Substantia nigra (tissue), 51 donors: ENCODE measurements at places on chromosomes 1 and 21.

DNA sequence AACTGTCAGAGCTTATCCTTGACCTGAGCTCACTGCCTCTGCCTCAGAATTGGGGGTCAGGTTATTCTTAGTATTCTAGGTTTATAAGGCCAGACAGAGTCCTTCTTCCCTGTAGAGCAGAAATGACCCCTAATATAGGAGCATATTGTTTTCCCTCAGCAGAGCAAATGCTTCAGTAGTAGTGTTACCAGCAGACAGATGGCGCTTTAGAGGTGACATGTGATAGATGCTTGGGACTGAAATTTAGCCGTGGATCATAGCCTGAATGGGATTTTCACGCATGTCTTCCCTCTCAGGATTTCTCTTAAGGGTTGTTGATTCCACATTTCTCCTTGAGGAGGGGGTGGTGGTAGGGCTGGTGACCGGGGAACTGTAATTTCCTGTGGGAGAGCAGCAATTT lies 24.5 kb downstream of the ADARB1 start:
- DNase-seq, result no peak

- no peak for DNase-seq
Observed at GRCh38 chr1:220222939-220223338, 49.3 kb downstream of the RAB3GAP2 start.

DNA sequence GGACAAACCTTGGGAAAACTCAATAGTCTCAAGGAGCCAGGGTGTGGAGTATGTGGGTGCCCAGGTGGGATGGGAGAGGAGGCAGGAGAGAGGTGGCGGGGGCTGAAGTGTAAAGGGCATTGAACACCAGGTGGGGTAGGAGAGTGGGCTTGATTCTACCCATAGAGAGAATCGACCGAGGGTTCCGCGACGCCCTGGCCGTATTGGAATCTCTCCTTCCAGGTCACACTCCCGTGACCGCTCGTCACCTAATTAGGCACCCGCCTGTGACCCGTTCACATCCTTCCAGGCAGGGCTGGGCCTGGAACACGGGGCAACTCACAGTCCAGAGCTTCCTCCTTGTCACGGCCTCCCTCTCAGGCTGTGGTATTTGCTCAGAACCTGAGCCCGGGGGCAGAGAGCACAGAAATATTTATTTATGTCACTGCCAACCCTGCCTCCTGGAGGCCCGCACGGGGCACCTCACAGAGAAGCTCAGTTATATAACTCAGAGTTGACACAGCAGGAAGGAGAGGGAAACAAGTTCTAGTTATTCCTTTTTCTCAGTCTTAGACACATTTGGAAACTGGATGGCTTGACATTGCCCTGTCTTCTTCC lies 12.0 kb downstream of the NCMAP start:
- no peak for DNase-seq

DNA sequence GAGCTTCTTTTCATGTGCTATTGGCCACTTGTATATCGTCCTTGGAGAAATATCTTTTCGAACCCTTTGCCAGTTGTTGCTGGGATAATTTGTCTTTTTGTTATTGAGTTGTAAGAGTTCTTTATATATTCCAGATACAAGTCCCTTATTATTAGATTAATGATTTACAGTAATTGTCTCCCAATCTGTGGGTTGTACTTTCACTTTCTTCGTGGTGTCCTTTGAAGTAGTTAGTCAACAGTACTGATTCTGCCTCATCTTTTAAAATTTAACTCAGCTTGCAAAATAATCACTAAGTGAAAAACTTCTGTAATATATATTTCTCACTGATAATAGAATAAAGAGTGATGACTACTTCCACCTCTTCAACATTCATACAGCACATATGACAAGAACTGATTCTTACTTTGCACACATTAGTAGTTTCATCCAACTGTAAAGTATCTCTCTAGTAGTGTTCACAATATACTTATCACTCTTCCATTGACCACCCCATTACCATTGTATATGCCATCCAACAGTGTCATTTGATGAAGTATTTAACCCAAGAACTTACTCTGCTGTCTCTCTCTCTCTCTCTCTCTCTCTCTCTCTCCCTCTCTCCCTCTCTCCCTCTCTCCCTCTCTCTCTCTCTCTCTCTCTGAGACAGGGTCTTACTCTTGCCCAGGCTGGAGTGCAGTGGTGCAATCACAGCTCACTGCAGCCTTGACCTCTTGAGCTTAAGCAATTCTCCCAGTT lies 104.2 kb upstream of the DMRTA2 start:
- DNase-seq, result no peak

GRCh38 chr1:231919239-231919885 lies 292.8 kb downstream of the DISC1 start:
- DNase-seq, result no peak

DNA sequence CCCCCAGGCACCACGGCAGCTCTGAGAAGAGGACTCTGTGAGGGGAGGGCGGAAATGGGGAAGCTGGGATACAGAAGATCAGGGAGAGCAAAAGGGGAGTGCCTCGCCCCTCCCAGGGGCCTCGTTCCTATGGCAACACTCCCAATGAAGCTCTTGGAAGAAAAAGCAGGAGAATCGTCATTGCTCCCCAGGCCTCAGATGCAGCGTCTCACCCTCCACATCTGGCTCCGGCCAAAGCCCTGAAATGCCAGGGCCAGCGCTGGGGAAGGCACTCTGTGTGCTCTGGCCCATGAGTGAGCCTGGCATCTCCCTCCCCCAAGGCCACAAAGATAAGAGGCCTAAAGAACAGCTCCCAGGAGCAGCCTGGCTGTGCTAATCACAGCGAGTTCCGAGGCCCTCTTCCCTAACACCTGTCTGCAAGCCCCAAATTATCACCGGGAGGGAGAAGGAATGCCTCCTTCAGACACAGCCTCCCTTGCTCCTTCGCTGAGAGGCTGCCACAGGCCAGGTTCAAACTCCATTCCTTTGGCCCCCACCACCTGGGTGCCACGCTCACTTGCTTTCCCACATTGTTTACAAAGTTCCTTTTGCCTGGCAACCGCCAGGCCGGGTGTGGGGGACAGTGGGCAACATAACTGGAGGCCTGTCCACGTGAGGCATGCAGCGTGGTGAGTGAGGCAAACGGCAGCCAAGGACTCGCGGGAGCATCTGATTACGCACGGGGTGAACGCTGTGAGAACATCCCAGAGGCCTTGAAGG lies 27.8 kb downstream of the ECE1 start:
- no peak for DNase-seq

DNA sequence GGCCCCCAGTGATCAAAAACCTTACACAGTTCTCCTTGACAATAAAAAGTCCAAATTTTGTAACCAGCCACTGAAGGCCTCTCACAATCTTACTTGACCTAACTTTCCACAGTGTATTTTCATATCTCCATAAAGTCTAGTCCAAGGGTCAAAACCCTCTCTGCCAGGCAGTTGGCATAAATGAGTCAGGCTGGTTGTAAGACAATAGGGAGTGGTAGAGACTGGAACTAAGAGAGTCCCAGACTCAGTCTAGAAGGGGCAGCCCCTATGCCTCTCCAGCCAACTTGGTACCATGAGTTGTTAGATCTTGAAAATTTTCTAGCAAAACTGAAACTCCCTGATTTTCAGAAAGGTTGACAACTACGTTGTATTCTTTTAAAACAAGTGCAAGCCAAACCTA lies 21.0 kb downstream of the KIF21B start:
- DNase-seq, result no peak

DNA sequence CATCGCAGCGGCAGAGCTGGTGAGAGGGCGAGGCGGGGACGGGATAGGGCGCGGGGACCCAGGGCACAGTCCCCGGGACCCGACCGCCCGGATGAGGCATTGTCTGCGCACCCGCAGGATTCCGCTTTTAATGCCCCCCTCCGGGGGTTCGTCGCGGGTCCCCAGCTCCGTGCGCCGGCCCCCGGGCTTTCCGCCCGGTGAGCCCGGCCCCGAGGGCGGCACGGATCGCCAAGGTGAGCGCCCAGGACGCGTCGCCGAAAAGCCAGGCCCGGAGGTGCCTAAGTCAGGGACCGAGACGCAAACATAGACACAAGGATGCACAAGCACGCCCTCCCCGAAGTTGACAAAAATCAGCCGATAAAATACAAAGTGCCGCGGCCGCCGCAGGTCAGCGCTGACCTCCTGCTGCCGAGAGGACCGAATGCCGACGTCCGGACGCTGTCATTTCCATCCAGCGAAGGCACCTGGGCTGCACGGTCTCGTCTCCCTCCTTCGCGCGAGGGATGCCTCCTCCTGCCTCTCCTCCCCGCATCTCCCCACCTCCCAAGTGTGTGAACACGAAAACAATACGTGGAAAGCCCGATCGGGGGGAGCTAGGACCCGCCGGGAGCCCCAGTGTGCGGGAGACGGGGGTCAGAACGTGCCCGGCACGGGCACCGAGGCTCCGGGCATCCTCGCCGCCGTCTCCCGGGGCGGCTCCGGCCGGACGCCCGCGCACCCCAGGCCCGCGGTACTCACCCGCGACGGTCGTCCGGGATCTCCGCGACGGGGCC lies 101.1 kb upstream of the SOD1 start:
- DNase-seq, result peak; percentile 57

DNA sequence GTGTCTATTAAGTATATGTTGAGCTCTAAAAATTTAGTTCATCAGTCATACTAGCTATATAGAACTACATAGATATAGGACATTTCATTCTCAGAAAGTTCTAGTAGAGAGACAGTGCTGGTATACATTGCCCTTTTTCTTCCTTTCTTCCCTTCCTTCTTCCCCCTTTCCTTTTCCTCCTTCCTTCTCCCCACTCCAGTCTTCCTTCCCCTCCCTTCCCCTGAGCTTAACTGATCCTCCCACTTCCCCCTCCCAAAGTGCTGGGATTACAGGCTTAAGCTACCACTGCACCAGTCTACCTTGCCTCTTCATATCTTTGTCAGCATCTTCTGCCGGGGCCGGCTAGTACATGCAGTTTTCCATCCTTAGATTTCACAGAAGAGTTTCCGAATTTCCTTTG lies 12.1 kb downstream of the THRAP3 start:
- DNase-seq, result no peak

- peak; percentile 60 for DNase-seq
Observed at GRCh38 chr1:160210561-160210960, 5.4 kb downstream of the PEA15 start.
